Activated T-helper 1 cell treated with Interleukin-2 at 50 U/mL for 16 hours (primary cell): ENCODE measurements at places on chromosomes 16 and 17.
A peak's percentile ranks its signal among the peaks of the same experiment; 100 is the strongest.

- no peak for DNase-seq
These were observed 19.5 kb downstream of the NUP85 start for GRCh38 chr17:75225016-75225415.

DNA sequence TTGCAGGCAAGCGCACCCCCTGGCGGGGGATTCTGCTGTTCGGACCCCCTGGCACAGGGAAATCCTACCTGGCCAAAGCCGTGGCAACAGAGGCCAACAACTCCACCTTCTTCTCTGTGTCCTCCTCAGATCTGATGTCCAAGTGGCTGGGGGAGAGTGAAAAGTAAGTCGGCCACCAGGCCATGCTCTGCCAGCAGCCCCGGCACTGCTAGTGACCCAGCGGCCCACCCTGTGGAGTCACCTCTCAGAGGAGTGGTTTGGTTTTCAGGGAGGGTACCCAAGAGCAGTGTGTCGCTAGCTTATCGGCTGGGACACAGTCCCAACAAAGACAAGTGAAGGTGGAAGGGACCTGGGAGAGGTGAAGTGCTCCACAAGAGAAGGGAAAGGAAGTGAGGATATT is 8.2 kb downstream of the VPS4A start:
- DNase-seq: no peak

- no peak for DNase-seq
These were observed 33.3 kb downstream of the RHBDL3 start for GRCh38 chr17:32298721-32299579.

GRCh38 chr16:25109643-25110042 is 1.9 kb upstream of the LCMT1 start:
- DNase-seq: no peak

- DNase-seq: no peak
These were observed 331.8 kb upstream of the XYLT1 start for GRCh38 chr16:17802571-17802970.

DNA sequence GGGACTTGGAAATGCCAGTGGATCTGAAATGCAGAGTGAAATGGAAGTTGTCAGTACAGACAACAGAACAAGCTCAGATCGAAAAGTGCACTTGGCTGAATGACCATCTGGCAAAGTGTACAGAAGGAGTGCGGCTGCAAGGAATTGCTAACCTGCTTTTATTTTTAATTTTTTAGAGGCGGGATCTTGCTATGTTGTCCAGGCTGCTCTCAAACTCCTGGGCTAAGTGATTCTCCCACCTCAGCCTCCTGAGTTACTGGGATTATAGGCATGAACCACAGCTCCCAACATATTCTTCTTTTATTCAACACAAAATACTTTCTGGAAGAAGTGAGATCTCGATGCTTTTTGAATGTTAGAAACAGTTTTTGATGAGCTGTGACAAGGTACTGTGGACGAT is 3.6 kb downstream of the LRRC59 start:
- DNase-seq: no peak

GRCh38 chr16:53154513-53154912 is 99.7 kb downstream of the CHD9 start:
- DNase-seq: no peak

GRCh38 chr16:21083729-21084268 is 66.8 kb downstream of the DNAH3 start:
- DNase-seq: peak; percentile 10

GRCh38 chr17:42188749-42189650 is 3.7 kb upstream of the HCRT start:
- DNase-seq: no peak

DNA sequence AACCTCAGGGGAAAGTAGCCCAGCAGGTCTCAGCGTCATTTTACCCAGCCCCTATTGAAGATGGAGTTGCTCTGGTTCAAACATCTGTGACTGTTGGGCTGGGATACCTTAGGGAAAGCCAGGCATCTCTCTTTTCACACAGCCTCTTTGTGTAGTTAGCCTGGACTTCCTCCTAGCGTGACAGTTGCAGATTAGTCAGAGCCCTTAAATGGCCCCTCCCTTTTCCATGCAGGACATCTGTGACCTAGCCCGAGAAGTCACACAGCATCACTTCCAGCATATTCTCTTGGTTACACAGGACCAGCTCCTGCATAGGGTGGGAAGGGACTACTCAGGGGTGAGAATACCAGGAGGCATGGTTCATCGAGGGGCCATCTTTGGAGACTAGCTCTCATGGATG is 375.0 kb upstream of the RBFOX1 start:
- no peak for DNase-seq

DNA sequence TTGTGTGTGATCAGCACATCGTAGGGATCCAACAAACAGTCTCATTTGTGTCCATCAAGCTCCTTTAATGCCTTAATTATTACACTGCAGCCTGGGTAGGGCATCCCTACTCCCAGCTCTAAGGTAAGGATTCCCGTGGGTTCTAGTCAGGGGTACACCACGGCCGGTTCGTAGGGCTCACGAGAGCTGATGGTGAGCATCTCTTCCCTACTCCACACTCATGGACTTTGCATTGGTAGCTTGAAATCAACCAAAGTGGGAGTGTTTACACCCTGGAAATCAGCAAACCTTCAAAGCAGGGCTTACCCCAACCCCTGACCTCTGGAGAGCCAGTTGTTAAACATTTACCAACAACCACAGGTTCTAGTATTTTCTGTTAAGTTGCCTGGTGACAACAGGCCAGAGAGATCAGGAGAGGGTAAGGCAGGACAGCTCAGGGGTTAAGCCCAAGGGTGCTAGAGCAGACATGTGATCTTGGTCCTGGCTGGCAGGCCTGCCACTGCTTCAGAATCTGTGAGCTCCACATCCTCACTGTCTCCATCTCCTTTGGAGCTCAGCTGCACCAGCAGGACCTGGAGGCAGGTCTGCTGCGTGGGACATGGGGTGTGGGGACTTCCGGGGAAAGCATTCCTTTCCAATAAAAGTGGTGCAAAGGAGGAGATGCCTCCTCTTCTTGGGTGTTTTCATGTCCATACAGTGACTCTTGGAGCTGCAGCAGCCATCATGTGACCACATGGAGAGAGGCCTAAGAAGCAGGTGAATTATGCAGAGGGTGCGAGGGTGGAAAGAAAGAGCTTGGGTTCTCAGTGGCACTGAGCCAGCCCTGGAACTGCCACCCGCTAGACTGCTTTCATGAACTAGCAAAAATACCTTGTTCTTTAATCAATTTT is 36.1 kb upstream of the ZCCHC14 start:
- no peak for DNase-seq

DNA sequence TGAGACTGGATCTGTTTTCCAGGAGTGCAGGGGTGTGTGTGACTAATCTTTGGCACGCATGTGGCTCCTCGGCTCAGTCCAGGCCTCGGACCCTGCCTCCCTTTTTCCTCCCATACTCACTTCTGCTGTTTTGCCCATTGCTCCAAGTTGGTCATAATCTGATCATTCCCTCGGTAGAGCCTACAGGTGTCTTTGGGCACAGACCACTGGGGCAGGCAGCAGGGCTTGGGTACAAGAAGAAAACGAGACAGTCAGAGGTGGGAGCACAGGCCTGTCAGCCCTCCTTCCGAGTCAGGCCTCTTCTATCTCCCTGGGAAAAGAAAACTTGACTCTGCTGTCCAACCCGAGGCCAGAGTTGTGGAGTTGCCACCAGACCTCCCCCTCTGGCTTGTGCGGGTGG is 29.8 kb downstream of the DHX38 start:
- DNase-seq: no peak

GRCh38 chr16:67936880-67937605 is 393 bp upstream of the PSMB10 start:
- peak; percentile 61 for DNase-seq

DNA sequence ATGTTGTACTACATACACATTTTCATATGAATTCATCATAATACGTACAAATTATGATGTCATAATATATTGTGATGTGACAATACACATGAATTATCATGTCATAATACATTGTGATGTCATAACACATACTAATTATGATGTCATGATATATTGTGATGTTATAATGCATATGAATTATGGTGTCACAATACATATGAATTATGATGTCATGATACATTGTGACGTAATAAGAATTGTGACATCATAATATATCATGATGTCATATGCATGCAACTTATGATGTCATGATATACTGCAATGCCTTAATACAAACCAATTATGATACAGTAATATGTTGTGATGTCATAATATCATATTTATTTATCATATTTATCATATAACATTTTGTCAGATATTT is 2074.3 kb downstream of the TP53TG3F start:
- DNase-seq: no peak

GRCh38 chr16:23922406-23922805 is 86.6 kb downstream of the PRKCB start:
- DNase-seq: no peak

- DNase-seq: no peak
These were observed 60.9 kb upstream of the ZNF469 start for GRCh38 chr16:88321635-88322499.

GRCh38 chr16:89593841-89594240 is 18.3 kb downstream of the CPNE7 start:
- DNase-seq: peak; percentile 39

GRCh38 chr17:44345454-44346026 is 438 bp downstream of the GRN start:
- no peak for DNase-seq

DNA sequence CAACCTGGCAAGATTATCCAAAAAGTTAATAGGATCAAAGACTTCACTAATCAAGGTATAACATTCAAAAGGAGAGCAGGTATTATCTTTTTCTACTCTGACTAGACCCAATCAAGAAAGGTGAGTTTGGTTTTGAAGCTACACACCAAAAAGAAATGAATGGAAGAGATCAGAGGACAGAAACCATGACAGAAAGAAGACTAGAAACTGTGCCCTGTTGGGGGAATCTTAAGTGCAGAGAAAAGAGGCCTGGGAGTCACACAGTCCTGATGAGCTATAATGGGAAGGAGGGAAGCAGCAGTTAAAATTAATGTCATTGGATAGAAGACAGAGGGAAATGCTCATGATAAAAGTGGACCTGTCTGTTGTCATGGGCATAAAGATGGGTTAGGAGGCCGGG is 17.3 kb downstream of the ZZEF1 start:
- DNase-seq: no peak

GRCh38 chr17:77200711-77201110 is 59.9 kb downstream of the SEC14L1 start:
- DNase-seq: no peak

- no peak for DNase-seq
These were observed 4.9 kb downstream of the CAPNS2 start for GRCh38 chr16:55571191-55571897.

DNA sequence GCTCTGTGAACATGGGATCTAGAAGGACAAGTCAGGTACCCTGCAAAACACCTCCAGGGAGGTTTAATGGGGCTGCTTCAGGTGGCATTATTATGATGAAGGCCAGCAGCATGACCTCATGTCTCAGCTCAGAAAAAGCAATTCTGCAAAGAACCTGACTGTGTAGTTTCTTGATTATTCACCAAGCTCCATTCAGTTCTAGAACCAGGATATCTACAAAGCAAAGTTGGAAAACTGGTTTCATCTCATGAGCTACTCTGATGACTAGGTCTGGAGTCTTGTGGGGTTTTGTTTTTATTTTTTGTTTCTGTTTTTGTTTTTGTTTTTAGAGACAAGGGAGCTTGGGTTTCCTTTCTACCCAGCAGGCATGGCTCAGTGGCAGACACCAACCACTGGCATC is 19.0 kb upstream of the LRRC37A3 start:
- no peak for DNase-seq

GRCh38 chr16:47851146-47851545 is 304.6 kb downstream of the ABCC12 start:
- no peak for DNase-seq

DNA sequence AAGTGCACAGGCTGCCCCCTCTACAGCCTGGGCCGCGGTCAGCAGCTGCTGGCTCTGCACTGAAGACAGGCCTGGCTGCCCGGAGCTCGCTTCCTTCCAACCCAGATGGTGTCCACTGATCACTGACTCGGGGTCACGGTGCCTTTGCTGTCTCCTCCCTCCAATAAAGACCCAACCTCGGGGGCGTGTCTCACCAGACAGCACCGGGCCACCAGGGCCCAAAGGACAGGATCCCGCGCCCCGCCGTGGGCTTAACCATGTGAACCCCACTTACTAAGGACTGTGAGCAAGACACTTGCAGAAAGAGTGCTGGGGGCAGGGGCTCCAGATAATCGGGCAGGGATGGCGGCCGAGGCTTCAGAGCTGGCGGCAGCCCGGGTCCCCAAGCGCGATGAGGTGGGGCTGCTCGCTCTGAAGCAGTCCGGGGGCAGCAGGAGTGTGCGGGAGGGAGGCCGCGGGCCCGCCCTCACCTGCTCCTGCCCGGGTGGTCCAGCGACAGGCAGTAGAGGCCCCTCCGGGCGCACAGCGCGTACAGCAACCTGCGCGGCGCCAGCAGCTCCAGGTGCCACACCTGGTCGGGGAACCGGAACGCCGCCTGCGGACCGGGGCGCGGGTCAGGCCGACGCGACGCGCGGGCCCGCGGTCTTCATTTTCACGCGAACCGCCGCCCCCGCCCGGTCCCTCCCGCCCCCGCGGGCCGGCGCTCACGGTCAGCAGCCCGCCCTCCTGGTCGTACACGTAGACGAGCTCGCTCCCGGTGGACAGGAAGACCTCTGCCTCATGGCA is 502 bp downstream of the FAAP100 start:
- DNase-seq: no peak

GRCh38 chr16:74226338-74226954 is 70.2 kb upstream of the PSMD7 start:
- no peak for DNase-seq

- DNase-seq: no peak
These were observed 118.8 kb downstream of the NLK start for GRCh38 chr17:28161311-28161710.

DNA sequence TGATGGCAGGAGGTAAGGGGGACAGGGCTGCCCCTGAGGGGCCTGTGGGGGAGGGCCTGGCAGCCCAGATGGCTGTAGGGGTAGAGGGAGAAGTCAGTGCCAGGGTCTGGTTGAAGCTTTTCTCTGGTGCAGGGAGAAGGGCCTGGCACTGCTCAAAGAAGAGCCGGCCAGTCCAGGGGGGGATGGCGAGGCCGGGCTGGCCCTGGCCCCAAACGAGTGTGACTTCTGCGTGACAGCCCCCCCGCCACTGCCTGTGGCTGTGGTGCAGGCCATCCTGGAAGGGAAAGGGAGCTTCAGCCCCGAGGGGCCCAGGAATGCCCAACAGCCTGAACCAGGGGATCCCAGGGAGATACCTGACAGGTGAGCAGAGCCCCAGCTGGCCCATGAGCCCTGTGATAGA is 2.8 kb upstream of the NOL3 start:
- DNase-seq: no peak

DNA sequence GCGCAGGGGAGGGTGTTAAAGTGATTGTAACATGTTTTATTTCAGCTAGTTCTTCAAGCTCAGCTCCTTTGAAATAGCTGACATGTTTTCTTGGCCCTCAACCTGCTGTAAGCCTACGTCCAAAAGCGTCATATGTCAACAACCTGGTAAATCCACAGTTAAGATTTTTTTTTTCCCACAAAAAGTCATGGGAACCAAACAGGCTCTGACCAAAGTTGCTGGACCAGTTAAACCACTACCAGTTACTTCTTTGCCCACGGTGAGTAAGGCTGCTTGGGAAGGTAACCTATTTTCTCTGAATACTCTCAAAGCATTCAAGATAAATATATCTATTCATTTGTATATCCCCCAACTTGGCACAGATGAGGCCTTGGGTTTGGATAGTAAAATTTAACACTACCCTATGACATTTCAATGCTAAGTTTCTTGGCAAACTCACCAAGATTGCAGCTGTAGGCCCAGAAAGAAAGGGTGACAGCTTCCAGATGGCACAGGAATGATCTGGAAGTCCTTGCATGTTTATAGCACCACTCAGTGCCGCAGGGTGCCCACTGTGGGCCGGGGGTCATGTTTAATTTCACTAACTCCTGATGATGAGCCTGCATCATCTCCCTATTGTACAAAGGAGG is 166.2 kb downstream of the XYLT1 start:
- DNase-seq: no peak
